ENCODE measurements at places on chromosomes 2 and 18.

DNA sequence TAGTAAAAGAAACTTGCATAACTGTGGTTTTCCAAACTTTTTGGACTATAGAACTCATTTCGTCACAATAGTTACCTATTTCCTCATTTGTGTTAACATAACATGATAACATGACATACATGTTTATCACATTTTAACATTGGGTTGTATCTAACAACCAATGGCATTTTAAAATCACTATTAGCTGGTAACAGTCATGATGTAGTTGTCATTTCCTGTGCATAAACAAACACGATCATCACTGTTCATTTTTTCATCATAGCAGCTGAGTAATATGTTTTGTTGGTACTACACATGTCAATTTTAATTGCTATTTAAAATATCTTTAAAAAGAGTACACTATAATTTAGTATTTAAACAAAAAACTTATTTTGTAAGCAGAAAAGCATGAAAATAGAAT is 402.4 kb downstream of the SATB2 start:
- DNase-seq = no peak

DNA sequence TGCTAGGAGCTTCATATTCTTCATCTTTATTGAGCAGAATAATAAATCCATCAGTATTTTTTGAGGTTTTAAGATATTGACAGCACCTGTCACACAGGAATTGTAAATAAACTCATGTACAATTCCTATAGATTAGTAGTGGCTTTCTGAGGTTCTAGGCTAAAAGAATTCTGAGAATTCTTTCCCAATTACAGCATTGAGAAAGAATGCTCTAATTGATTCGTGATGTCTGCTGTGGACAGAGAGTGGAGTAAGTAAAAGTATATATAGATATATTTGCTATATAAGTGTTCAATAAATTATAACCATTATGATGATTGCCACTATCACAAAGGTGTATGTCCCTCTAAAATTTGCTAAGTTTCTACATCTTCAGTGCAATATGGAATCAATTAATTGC is 186.5 kb upstream of the NRP2 start:
- no peak for DNase-seq

DNA sequence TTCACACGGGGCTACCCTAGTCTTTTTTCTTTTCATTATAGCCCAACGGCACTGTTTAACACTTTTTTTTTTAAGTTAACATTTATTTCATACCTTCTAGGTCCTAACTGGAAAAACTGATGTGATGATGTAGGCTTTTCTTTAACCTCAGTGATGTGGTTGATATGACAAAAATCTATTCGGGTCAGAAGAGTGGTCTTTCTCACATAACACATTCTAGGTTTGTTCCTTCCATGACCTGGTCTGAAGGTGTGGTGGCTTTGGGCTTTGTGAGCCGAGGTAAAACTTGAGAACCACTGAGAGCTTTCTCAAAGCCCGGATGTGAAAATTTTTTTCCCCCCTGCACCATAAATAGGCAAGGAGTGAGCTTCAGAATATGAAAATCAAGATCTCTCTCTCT is 44.2 kb downstream of the GPD2 start:
- no peak for DNase-seq

GRCh38 chr2:183079139-183079775 is 710 bp downstream of the DUSP19 start:
- no peak for DNase-seq

GRCh38 chr2:15177103-15177502 is 384.0 kb downstream of the NBAS start:
- peak; percentile 19 for DNase-seq

DNA sequence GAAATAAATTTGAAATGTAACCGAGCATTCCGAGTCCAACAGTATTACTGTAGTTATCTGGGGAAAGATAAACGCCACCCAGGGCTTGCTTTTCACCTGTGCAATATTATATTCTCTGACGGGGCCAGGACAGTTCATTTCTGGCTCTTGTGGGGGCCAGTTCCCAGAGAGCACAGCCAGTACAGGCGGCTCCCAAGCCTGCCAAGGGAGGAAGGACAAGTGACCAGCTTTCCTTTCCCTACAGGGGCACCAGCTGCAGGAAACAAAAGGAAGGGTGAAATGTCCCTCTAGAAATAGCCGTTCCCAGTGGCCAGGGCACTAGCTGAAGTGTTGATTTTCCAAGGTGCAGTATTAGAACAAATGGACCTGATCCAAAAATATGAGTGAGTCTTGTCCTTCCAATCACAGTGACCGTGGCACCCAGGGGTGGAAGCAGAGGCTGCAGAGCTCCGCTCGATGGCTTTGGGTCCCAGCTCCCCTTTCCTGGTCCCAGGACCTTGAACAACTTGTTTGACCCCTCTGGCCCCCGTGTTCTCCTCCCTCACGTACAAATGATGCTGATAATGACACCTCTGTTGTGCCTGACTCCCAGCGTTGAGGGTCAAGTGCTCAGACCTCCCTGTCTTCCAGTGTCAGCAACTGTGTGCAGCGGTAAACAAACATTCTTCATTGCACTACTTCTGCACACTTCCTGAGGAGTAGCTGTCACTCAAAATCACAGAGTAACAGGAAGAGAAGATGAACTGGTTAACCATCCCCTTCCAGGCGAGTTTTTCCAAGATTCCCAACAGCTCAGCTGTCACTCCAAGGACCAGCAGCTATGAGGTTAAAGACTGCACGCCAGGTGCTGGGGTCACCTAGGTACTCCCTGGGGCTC is 40.9 kb downstream of the GYPC start:
- DNase-seq = no peak
